GM10248 (cell line): ENCODE measurements at places on chromosomes 2 and 18.

GRCh38 chr18:51897884-51898283 lies 442.1 kb upstream of the DCC start:
- DNase-seq = no peak

DNA sequence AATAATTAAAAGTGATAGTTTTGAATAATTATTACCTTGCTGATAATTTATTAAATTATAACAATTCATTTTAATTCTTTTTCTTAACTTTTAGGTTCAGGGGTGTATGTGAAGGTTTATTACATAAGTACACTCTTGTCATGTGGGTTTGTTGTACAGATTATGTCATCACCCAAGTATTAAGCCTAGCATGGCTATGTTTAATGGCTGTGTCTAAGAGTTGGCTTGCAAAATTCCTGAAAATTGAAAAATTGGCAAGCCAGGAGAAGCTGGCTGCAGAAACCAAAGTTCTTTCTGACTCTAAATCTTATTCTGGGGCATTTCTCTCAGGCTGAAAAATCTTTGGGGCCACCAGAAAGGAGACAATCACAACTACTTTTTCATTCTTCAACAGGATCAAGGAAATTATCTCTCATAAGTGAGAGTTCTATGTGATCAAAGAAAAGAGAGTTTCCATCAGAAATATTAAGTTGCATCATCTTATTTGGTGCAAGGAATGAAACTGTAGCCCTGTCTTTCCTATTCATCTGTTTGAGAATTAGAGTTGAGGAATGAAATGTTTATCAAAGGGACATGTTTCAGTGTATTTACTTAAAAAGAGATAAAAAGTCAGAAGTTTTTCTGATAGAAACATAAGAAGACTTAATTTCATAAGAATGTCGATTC lies 412.1 kb upstream of the CDH2 start:
- no peak for DNase-seq

DNA sequence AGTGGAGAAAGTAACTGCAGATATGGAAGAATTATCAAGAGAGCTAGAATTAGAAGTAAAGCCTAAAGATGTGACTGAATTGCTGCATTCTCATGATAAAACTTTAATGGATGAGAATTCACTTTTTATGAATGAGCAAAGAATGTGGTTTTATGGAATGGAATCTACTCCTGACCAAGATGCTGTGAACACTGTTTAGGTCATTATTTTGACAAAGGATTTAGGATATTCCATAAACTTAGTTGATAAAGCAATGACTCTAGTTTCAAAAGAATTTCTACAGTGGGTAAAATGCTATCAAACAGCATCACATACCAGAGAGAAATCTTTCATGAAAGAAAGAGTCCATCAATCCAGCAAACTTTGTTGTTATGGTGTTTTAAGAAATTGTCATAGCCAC lies 1317.7 kb upstream of the ACVR2A start:
- no peak for DNase-seq

DNA sequence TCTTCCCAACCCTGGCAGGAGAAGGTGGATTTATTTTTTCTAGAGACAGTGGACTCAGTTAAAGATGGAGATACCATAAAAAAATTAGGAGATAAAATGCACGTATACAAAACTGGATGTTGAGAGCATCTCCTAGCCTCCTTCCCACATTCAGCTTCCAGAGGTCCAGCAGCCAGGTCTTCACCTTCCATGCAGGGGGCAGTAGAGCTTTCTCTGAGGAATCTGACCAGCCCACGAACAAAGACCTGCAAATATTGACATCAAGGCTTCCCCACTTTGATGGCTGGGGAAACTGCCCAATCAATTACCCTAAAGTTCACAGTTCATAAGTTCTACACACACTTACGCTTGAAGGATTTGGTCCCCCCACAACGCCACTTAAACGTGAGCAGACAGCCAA lies 24.5 kb downstream of the AQP4 start:
- DNase-seq = no peak

DNA sequence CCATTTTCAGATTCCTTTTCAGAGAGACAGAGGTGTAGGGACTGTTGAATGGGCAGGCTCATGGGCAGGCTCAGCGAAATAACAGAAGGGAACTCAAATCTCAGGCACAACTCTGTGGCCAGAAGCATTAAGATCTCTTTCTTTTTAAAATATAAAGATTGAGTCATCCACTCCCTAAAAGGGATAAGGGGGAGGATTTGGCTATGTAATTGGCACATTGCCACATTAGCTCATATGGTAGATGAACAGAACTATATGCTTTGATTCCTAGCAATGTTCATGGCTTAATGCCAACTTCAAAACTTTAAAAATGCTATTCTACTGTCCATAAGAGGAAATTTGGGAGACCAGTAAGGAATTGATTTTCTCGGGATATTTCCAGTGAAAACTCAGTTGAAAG lies 53.8 kb upstream of the SLC5A7 start:
- DNase-seq = no peak

DNA sequence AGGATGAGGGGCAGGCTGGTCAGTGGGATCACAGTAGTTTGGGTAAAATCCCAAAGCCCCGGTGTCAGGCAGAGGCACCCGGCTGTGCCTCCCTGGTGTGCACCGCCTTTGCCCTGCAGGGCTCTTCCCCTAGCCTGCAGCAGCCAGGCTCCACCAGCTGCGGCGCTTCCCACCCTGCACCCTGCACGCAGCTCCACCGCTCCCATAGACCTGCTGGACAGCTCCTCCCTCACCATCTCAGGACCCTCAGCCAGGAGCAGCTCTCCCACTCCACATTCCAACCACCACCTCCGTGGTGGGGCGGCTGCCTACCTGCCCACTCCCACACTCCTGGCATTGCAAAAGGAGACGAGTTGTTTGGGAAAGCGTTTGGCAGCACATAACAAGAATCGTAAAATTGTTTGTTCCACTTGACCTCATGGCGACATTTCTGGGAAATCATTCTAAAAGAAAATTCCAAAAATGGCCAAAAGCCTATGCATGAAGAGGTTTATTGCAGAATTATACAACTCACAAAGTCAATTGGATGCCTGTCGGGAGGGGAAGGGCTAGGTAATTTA lies 287.4 kb upstream of the HDAC4 start:
- no peak for DNase-seq
